ENCODE measurements at places on chromosomes 13 and 19. TPM values are rescaled to one million over a fixed set of nuclear protein-coding genes. Genes with fewer than 3 reads are reported as not detected.

GRCh38 chr19:5016781-5017180 lies 47.9 kb downstream of the KDM4B start:
- no peak for DNase-seq

DNA sequence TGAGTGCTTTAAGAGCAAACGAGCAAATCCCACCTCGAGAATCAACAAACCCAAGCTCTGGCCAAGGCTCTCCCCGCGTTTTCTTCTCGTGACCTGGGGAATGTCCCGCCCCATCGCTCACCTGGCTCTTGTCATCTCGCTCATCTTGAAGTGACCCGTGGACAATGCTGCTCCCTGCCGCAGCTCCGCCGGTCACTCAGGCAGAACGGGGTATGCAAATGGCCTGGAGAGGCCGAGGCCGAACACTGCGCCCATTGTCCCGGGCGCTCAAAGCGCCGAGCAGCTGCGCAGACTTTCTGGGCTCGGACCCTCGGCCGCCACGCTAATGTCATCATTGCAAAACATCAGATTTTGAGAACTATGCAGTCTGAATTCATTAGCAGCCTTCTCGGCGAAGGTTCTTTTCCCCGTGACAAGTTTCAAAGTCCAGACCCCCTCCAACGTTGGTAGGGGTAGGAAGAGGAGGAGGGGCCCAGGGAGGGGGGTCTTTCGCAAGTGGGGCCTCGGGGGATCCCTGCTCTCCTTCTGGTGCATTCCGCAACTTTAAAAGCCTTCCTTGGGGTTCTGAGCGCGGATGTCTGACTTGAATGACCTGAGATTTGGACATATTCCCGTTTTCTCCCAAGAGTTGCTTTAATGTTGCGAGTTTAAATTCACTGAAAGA lies 39.7 kb downstream of the SOX1 start:
- no peak for DNase-seq

Gene ZNF442
- total RNA-seq = 5.1 TPM

Gene C1QTNF9B
- total RNA-seq = not detected

Gene PINLYP
- total RNA-seq = 4.7 TPM

All from upper lobe of right lung (tissue), 1 donor.